ENCODE measurements at places on chromosomes 4 and X. TPM values are rescaled to one million over a fixed set of nuclear protein-coding genes. Genes with fewer than 3 reads are reported as not detected.

Gene UNC5C
- not detected for total RNA-seq

GRCh38 chrX:38805432-38806389, 4.5 kb downstream of the MID1IP1 start:
- peak; percentile 34 for DNase-seq

Gene P2RY8
- 182 TPM for total RNA-seq

DNA sequence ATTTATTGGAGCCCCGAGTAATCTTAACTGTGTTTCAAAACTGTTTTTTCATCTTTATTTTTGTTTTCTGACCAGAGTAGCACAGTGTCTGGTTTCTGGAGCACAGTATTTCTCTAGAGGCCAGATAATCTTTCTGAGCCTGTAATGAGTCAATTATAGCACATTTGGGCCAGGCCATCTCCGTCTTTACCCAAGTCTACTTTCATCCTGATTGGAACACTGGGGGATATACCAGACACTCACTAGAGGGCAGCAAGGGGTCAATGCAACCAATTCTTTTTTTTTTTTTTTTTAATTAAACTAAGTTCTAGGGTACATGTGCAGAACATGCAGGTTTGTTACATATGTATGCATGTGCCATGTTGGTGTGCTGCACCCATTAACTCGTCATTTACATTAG, 282.0 kb downstream of the ARHGAP24 start:
- no peak for DNase-seq

DNA sequence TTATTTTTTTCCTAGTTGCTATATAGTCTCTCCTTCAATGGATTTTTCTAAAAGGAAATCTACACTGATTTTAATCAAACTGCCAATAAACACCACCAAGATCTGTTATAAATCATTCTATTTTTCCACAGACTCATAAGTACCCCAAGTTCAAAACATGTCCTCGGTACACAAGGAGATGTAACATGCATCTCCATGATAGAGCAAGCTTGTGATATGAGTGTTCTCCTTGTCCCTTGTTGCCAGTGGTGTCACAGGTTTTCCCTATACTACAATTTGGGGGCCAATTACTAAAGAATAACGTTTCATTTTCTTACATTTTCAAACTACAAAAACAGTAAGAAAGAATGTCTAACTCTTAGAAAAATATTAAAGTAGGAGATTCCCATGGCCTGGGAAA, 491 bp downstream of the ARHGEF6 start:
- DNase-seq, result no peak

Gene ABCE1
- total RNA-seq, result 62.7 TPM

DNA sequence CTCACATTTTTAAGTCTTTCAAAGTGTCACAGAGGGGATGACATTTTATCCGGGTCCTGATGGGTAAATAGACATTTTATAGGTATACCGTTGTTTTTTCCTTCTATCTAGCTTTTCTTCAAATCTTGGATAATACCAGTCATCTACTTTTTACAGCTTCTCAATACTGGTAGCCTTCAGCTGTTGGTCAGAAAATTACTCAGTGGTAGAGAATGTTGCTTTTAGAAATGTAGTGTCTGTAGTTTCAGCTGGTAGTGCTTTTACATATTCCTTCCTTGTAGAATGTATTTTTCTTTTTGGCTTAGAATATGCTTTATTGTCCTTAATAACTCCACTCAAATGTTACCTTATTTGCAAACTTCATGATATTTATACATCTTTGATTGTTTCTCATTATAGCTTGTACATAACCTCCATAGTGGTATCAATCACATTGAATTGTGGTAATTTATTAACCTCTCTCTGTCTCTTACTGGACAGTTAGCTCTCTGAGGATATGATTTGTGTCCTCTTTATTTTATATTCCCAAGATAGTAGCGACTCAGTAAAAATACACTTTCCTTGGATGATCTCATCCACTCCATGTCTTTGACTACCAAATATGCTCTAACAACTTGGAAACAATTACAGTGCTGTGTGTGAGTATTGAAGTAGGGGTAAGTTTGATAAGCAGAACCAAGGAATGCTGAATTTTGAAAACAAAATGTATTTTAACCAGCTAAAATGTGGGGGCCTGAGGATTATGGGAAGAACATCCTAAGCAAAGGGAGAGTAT, 53.8 kb downstream of the RAP1GDS1 start:
- no peak for DNase-seq

GRCh38 chr4:85318415-85318814, 156.5 kb upstream of the ARHGAP24 start:
- DNase-seq, result no peak

GRCh38 chr4:18319431-18319830, 297.9 kb upstream of the LCORL start:
- no peak for DNase-seq

- no peak for DNase-seq
Measured at GRCh38 chr4:6331018-6331417, 61.4 kb downstream of the WFS1 start.

- no peak for DNase-seq
Measured at GRCh38 chr4:10085828-10086505, 30.6 kb downstream of the WDR1 start.

DNA sequence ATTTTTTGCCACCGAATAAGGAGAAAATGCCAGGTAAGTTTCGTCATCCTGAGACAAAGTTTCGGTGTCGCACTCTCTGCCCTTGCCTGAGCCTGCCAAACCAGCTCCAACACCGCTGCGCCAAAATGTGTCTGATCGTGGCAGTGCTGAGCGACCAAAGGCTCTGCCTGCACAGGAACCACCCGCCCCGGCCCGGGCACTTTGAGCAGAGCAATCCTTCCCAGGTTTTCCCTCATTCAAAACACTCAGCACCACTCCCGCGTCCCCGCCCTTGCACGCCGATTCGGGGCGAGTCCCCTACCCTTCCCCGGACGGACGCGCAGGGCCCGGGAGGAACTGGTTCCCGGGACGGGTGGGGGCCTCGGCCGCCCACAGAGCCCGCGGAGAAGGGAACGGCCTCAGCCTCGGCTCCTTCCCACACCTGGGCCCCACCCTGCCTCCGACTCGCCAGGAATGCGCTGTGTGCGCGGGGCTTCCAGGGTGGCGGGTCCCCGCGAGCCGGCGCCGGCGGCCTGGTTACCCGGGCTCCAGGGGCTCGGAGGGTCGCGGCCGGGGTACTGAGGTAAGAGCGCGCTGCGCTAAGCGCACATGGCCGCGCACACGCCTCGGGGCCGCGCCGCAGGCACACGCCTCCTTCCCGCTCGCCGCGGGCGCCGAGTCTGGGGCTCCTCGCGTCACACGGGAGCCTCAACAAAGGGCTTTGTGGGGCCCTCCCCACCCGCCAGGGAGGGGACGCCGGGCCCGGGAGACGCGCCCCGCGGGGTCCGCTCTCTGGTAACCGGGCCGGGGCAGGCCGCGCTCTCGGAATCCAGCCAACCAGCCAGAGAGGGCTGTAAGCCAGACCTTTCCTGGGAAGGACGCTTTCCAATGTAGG, at the start of gene C4orf36:
Gene C4orf36, minus strand, starts transcription at position 661 of the 874 bp plus-strand sequence. CDS start 902 bp downstream, outside the sequence.
- no peak for DNase-seq

Gene RIBC1
- total RNA-seq, result 1.6 TPM

GRCh38 chr4:37946503-37947179, 13.6 kb upstream of the PTTG2 start:
- DNase-seq, result no peak

Gene ODAPH
- not detected for total RNA-seq

Gene PARM1
- 0.25 TPM for total RNA-seq

DNA sequence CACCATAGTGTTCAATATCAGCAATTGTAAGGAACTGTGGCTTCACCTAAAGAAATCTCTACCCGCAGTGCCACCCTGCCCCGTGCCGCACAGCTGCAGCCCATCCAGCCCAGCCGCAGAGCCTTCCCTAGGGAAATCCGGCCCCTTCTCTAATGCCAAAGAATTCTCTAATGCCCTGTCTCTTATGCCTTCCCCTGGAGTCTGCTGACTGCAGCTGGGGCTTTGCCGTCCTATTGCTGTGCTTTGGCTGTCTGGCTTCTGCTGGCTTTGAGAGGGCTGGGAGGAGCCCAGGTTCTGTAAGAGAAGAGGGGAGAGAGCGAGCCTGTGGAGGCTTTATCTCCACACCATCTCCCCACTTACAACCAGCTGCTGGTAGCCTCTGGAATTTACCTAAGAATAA, 85.9 kb upstream of the HELT start:
- DNase-seq, result no peak

- DNase-seq, result no peak
Measured at GRCh38 chr4:82640540-82640939, 78.8 kb upstream of the TMEM150C start.

DNA sequence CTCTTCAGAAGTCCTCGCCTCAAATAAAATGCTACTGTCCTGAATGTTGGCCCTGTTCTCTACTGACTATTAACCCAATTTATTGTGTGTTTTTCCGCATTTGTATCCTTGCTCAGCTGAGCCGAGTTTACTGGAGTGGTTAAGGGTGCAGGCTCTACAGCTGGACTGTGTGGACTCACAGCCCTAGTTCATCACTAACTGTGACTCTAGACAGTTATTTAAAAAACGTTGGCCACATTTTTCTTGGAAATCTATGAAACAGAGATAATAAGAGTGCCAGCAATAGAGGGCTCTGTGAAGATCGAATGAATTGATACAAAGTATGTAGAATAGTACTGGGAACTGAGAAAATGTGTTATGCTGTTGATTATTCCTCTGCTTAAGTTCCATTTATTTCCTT, 2.9 kb upstream of the GUF1 start:
- DNase-seq, result no peak

DNA sequence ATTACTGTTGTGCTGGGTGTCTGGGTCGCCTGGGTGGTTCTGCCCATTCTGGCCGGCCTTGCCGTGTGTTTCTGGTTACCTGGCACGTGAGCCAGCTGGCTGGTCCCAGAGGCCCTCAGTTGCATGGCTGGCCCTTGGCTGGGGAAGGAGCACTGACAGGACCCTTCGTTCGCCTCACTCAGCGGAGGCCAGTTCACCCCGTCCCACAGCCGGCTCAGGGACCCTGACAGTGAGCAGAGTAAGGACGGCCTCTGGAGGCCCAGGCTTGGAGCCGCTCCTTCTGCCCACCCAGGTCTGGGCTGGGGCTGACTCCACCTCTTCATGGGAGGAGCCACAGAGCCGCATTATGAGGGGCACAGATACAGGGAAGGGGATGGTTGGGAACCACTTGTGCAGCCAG, 20.3 kb upstream of the HGFAC start:
- DNase-seq, result no peak

DNA sequence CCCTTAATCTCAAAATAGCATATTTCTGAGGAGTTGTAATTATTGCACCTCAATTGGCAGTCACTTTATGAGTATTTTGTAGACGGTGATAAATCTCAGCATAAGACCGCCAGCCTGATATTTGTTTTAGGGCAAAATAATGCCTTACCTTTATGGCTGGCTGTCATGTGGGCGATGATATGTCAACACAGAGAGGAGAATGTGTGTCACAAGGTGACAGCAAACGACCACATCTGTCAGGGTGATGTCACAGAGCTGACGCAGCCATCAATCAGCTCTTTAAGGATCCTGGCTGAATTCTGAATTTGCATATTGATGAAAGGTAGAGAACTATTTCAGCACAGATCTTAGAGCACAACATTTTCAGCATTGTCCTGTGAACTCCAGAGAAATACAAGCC, 209.7 kb downstream of the CEP135 start:
- no peak for DNase-seq

GRCh38 chr4:64174247-64174882, 234.9 kb downstream of the TECRL start:
- no peak for DNase-seq

Gene ADH1B
- 3.1 TPM for total RNA-seq

DNA sequence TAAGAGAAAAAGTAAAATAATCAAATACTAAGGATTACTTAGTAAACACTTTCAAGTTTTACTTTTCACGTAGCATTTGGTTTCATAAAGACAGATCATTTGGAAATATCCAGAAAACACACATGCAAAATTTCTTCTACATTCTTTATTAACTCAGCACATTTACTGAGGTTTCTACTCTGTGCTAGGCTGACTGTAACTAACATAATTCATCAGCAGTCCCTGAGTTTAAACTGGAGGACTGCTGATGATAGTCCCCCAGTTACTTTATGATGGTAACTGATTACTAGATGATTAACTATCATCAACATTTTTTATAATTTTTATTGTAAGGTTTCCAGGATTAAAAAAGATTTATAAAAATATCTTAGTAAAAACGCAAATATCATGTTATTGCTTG, 12.3 kb downstream of the LEF1 start:
- DNase-seq, result no peak

Gene ASB9
- total RNA-seq, result 0.63 TPM

- peak; percentile 87 for DNase-seq
Measured at GRCh38 chr4:1579901-1580691, 104.0 kb downstream of the FAM53A start.

- DNase-seq, result no peak
Measured at GRCh38 chrX:135520022-135520552, 373 bp upstream of the INTS6L start.

Gene FREM3
- not detected for total RNA-seq

Gene SHROOM2
- total RNA-seq, result 0.03 TPM

DNA sequence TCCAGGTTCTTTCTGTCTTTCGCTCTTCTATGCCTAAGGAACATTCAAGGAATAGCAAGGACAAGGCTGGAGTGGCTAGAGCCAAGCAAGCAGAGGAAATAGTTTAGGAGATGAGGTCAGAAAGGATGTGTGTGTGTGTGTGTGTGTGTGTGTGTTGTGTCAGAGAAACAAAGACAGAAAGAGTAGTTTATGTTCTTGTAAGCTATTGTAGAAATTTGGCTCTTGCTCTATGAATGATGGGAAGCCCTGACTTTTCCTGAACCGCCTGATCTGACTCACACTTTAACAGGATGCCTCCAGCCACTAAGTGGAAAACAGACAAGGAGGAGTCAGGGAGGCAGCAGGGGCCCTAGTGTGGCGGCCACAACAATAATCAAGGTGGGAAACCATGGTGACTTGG, 39.7 kb downstream of the LGI2 start:
- no peak for DNase-seq

Gene MAOA
- 0.08 TPM for total RNA-seq

DNA sequence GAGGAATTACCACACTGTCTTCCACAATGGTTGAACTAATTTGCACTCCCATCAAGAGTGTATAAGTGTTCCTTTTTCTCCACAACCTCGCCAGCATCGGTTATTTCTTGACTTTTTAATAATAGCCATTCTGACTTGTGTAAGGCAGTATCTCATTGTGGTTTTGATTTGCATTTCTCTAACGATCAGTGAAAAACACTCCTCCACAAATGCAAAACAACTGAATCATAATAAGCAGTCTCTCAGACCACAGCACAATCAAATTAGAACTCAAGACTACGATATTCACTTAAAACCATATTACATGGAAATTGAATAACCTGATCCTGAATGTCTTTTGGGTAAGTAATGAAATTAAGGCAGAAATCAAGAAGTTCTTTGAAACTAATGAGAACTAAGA, 371.7 kb downstream of the CXXC4 start:
- no peak for DNase-seq

Gene SPANXN4
- not detected for total RNA-seq

Gene CYSLTR1
- total RNA-seq, result 11.0 TPM

DNA sequence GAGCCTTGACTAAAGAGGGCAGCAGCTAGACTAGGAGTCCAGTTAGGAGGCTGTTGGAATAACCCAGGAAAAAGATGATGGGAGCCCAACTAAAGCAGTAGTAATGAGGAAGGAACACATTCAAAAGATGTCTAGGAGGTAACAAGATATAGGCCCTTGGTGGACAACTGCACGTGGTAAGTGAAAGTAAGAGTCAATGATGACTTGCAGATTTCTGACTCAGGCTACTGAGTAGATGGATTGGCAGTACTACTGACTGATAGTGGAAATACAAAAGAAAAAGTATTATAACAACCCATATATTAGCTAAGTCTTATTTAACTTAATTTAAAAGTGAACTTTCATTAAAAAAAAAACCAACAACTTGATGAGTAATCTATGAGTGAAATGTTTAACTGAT, 74.0 kb downstream of the PAK3 start:
- no peak for DNase-seq

Measured in T-cell (primary cell).